ENCODE measurements at places on chromosomes 1 and 21. TPM values are rescaled to one million over a fixed set of nuclear protein-coding genes. Genes with fewer than 3 reads are reported as not detected.

The S100A5 gene
- total RNA-seq, result not detected

The DISP3 gene
- 15.4 TPM for total RNA-seq

The FCGR1A gene
- total RNA-seq, result 4.5 TPM

The CBS gene
- total RNA-seq, result 72.1 TPM

The CD1B gene
- total RNA-seq, result not detected

The TTC4 gene
- total RNA-seq, result 24.8 TPM

The SNAP47 gene
- total RNA-seq, result 38.8 TPM

The RGS16 gene
- 2.1 TPM for total RNA-seq

The ERRFI1 gene
- total RNA-seq, result 64.3 TPM

The C2CD4D gene
- total RNA-seq, result 0.58 TPM

The HSD3B2 gene
- 0.19 TPM for total RNA-seq

The SAMD11 gene
- 2.6 TPM for total RNA-seq

The RIMS3 gene
- total RNA-seq, result 0.38 TPM

The ADCY10 gene
- 1.3 TPM for total RNA-seq

The ILDR2 gene
- 57.6 TPM for total RNA-seq

The ESRRG gene
- 0.31 TPM for total RNA-seq
